NCI-H1930 (cell line): ENCODE measurements at places on chromosomes 4 and X.

DNA sequence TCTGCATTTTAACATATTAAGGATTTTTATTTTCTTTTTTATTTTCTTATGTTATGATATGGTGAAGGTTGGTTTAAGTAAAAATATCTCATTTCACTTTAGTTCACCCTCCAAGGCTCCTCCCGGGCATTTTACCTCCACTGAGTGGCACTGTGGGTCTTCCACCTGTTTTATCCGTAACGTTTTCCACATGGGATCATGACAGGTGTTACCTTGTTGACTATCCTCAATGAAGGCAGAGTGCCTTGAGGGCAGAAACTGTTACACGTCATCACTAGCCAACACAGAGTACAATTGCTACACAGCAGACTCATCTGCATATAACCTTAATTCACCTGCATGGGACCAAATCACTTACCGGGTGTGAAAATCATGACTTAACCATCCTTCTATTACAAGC, 105.8 kb downstream of the GEMIN8 start:
- DNase-seq: no peak

DNA sequence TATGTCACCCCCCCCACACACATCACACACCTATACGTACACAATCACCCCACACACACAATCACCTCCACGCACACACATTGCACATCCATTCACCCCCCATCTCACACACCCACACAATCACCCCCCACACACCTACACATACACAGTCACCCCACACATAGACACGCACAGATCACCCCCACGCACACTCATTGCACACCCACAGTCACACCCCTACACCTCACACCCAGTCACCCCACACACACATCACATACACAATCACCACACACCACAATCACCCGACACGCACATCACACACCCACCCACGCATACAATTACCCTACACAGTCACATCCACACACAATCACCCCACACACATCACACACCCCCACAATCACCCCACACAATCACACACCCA, 15.9 kb upstream of the TADA2B start:
- DNase-seq: no peak

GRCh38 chr4:16018061-16018676, 55.2 kb upstream of the FGFBP2 start:
- DNase-seq: no peak

GRCh38 chrX:5823903-5824302, 404.8 kb downstream of the NLGN4X start:
- no peak for DNase-seq

- no peak for DNase-seq
These were observed 40.9 kb upstream of the XK start for GRCh38 chrX:37644381-37645305.

GRCh38 chr4:160143574-160143973, 1040.7 kb downstream of the RAPGEF2 start:
- DNase-seq: no peak

DNA sequence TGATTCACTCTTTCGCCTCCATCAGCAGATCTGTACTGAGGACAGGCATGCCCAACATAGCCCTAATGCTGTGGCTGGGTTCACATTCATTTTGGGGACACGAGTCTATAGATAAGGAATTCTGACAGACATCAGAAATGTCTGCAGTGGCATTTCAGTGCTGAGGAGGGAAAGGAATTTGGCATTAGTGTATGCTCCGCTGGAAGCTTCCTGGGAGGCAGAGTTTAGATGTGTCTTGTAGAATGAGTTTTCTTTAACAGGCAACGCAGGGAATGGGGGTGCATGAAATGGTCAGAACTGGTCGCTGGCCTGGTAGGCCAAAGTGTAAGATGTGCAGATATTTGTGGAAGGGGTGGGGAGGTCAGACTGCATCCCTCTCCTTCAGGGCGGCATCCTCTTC, 43.5 kb upstream of the ZNF518B start:
- no peak for DNase-seq

- no peak for DNase-seq
These were observed 907 bp upstream of the ATP10D start for GRCh38 chr4:47484168-47484567.

GRCh38 chr4:162352580-162353107, 188.8 kb upstream of the FSTL5 start:
- no peak for DNase-seq

DNA sequence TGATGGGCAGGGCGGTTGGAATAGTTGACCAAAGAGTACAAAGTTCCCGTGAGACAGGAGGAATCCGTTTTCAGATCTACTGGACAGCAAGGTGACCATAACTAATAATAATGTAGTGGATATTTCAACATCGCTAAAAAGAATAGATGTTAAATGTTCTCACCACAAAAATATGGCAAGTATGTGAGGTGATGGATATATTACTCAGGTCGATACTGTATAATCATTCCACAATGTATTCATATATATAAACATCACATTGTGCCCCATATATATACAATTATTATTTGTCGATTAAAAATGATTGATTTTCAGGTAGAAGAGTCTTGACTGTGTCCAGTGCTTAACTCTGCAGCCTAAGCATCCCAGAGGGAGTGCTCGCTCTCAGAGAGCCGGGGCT, 141.6 kb upstream of the TENM3 start:
- no peak for DNase-seq

DNA sequence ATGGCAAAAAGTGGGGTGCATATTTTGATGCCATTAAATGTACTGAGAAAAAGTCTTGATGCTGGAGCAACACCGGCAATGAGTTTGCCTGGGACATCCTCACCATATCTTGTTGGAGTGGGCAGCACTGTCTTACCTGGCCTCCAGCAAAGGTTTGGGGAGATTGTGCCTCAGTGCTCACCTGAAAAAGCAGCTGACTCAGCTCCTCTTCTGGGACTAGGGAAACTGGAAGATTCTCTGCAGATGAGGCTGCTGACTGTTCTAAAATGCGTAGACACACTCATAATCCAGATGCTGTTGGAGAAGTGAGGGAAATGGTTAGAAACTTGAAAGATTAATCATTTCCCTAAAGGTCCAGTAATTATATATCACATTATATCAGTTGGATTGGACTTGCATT, 593.7 kb upstream of the HS3ST1 start:
- no peak for DNase-seq

GRCh38 chr4:7434766-7435150, at the start of gene PSAPL1:
Gene PSAPL1, minus strand, starts transcription at chr4:7434930. Its CDS starts 51 bp downstream, at chr4:7434879.
- DNase-seq: no peak

GRCh38 chr4:70183168-70183939, 12.2 kb upstream of the ODAM start:
- DNase-seq: no peak

- DNase-seq: no peak
These were observed 66.3 kb downstream of the PTPN13 start for GRCh38 chr4:86660401-86660800.

DNA sequence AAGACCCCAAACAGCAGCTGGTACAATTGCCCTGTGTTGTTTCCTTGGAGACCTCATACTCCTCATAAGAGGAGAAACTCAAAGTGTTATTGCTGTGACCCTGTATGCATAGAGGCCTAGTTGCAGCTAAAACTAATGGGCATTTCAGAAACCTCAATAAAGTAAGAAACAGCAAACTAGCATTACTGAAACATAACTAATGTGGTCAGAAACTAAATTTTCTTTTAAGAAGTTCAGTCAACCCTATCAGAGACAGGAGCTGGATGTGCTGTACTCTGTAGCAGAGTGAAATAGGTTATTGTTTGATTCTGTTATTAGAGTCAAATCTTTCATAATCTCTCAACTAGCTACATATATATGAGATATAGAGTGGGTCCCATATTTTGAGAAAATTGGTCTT, 257.5 kb upstream of the IRS4 start:
- no peak for DNase-seq

- no peak for DNase-seq
These were observed 59.5 kb upstream of the CCDC160 start for GRCh38 chrX:134177527-134177926.

GRCh38 chr4:74244049-74244448, 64.2 kb upstream of the EPGN start:
- DNase-seq: no peak

DNA sequence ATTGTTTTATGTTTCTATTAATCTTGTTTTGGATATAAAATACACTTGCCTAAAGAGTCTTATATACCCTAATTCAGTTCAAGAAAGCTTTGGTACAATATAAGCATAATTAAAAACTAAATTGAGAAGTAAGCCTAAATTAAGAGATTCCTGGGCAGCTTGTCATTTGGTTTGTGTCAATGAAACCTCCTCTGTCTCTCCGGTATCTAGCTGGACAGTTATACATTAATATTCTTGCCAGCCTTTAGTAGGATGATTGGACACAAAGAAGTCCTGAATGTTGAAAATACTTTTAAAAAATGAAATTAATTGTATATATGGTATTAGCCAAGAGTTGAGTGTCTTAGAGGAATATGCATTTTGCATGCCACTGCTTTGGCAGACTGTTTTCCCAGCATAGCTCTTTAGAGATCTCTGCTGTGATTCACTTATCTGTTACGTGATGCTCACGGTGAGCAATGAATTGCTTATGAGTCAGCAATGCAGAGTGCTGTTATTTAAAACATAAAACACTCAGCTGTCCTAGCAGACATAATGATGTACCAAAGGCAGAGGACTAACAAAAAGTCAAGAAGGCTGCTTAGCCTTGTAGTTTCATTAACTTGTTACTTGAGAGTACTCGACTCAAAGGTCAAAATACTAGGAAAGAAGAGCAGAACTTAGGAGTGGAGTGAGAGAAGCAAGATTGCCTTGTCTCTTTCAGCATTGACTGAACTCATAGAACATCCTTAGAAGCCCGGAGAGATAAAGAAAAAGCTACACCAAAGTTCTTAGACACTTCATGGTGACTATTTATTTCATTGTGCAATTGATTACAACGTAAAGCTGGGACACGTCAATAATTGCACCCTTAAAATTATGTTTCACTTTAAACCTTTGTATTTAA, 1296.1 kb upstream of the PCDH7 start:
- no peak for DNase-seq

DNA sequence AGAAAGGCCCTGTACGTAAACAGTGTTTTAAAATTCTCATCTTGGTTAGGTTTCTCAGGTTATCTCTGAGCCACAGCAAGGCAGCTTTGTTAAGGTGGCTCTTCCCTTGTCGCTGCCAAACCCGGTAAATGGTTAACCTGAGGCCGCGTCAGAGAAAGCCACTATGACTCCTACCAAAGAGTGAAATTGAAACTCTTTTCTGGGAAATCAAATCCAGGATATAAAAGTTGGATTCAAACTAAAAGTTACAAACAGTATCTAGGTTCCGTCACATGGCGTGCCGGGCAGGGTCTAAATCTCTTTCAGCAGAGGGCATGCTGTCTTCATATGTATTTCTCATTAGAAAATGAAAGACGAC, 433 bp downstream of the MMAA start:
- peak; percentile 46 for DNase-seq

DNA sequence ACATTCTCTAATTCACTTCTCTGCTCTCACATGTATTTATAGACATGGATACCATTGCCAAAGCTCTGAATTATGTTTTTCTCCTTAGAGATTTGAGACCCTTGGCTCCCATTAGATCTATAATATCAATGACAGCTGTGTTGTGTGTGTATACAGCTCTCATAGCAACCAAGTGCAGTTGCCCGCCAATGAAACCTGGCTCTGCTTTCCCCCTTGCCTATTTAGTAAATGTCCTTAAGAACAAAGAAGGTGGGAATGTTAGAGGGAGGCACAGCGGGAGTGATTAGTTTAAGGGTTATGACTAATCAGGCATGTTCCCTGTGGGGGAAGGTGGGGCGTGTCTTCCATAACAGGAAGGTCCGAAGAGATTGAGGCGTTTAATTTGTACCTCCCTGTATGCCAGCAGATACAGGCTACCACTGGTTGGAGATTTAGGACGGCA, 100.5 kb upstream of the TBC1D9 start:
- DNase-seq: no peak

DNA sequence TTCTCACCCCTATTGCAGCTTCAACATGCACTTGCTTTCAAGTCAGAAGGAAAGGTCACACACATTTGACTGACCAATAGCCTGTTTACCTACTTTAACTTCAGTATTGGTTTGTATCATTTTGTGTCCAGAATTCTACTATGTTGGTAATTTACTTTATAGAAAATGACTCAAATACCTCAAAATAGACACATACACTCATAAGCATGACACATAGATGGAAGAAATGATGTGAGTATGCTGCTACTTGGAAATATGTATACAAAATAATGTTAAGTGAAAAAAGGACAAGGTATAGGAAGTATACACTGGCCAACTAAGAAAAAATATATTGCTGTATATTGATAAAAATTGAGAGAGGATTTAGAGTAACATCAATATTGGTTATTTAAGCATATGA, 98.8 kb upstream of the CASK start:
- DNase-seq: no peak

- DNase-seq: no peak
These were observed 74.7 kb downstream of the PPARGC1A start for GRCh38 chr4:23814996-23815660.

GRCh38 chr4:185582651-185583400, 47.5 kb upstream of the PDLIM3 start:
- no peak for DNase-seq

- DNase-seq: no peak
These were observed 31.1 kb downstream of the ZBTB49 start for GRCh38 chr4:4320951-4321714.

DNA sequence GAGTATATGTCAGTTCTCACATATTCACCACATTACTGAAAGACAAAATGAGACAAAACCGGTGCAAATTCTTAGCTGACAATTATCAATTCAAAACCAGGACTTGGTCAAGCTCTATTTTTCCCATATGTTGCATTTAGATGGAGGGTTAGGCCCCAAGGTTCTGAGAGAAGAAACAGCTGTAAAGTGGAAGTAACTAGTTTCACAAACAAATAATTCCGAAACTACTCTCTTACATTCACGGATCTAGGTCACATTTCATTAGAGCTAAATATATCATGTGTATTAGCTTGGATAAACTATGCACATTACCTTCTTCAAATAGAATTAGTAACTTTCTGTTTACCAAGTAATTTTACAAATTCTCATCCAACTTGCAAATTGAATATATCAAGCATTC, 3.7 kb upstream of the GABRA2 start:
- no peak for DNase-seq

- no peak for DNase-seq
These were observed 95.0 kb downstream of the NYX start for GRCh38 chrX:41542135-41542534.

DNA sequence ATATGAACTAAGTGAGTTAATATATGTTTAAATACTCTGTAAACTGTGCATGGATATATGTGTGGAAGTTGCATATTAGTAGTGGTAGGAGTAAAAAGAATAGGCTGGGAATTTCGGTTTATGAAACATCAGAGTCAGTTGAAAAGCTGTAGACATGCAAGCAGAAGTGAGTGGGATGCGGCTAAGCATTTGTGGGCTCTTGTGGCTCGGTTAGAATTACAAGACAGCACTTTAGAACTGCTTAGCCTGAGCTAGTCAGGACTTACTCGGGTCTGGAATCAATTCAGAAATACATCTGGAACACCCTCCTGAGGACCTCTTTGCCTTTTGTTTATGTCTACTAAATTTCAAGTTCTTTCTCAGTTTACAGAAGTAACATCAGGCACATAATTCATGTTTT, 93.6 kb downstream of the AFF2 start:
- DNase-seq: no peak
